ENCODE measurements at places on chromosomes 7 and 10.

DNA sequence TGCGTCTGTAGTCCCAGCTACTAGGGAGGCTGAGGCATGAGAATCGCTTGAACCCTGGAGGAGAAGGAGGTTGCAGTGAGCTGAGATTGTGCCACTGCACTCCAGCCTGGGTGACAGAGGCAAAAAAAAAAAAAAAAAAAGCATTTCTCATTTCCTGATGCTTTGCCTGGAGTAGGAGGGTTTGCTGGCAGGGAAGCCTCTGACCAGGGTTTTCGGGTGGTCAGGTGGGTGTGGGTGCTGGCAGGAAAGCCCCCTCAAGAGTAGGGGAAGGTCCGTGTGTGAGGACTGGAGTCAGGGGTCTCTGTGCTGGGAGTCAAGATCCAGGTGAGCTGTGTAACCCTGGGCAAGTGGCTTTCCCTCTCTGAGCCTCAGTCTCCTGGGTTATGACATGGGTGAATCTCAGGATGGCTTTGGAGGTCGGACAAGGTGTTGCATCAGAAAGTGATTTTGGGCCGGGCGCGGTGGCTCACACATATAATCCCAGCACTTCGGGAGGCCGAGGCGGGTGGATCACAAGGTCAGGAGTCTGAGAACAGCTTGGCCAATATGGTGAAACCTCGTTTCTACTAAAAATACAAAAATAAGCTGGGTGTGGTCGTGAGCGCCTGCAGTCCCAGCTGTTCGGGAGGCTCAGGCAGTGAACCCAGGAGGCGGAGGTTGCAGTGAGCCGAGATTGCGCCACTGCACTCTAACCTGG, 3.2 kb downstream of the AMZ1 start:
- no peak for DNase-seq

DNA sequence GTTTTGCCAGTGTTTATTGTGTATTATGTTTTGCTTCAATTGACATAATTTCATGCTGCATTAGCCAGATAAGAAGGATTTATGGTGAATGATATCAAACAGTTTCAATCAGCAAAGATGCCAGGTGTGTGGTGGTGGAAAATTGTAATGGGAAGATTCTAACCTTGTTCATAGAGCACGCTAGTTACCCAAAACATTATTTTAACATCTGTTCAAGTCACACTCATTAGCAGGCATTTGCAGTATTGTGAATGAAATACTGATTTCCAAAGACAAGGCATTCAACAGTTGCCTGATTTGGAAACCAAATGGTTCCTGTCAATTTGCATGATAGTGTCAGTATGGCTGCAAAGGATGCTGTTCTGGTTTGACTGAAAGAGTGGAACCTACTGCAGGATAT, 129.7 kb downstream of the EPC1 start:
- no peak for DNase-seq

DNA sequence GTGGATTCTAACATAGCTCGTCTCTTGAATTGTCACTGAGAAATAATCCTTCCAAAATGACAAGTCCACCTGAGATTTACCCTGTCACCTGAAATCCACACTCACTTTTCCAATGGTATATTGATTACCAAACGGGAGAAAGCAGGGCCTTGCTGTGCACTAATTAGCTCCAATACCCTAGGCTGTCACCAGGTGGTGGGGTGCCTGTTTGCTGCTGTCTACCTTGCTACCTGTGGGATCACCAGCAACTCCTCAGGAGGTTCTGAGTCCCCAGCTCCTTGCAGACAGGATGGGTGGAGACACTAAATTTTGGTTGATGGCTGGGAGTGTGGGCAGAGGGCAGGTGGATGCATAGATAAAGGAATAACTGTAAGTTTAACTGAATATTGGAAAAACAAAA, 237.2 kb upstream of the ZNF32 start:
- no peak for DNase-seq

DNA sequence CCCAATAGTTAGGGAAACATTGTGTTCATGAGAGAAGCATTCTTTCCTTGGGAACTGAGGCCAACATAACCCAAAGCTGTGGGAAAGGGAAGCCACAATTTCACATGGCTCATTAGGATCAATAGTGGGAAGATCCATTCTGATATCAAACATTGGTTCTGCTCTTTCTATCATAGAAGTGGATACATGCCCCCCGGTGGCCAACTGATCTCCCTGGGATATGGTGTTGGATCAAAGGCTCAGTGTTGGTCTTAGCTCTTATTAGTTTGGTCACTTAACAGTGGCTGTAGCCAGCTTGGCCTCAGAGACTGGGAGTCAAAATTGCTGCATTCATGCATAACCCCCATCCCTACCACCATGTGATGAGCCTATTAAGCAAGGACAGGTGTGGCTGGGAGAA, 6.7 kb upstream of the GIMAP4 start:
- DNase-seq = no peak

- no peak for DNase-seq
These were observed 165.9 kb downstream of the BUB3 start for GRCh38 chr10:123320091-123320490.

DNA sequence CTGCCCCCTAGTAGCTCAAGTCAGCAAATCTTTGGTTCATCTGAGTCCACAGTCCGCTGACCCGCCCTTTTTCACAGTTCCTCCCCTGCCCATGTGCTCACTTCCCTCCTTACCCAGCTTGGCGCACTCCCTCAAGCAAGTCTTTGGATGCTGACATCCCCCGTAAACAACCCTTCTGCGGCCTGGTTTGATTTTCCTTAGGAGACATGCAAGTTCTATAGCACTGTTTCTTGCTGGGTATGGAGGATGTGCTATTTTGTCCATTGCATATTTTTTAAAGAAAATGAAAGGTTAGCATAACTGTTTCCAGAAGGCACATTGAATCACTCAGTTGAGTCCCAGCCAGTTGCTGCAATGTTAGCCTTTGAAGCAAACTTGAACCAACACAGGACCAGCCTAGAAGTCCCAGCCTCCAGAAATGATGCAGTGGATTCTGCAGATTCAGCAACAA, 38.2 kb downstream of the HTRA1 start:
- no peak for DNase-seq

GRCh38 chr10:75403144-75403938, 1.8 kb upstream of the ZNF503 start:
- no peak for DNase-seq

DNA sequence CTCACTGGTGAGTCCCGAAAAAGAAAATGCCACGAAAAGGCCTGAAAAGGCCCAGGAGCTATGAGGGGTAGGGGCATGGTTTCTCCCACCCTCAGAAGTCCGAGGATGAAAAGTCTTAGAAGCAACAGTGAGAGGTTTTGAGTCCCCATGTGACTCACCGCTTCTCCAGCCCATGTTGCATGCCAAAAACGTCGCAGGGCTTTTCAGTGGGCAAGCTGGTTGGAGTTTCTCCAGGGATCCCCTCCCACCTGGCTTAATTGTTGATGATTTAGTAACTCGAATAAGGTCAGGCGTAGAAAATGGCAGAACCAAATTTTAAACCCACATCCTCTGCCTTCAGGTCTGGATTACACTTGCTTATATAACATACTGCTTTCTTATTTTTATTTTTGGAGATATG, 96.3 kb upstream of the ARMC3 start:
- DNase-seq = no peak
